ENCODE measurements at places on chromosomes 1 and 21.

DNA sequence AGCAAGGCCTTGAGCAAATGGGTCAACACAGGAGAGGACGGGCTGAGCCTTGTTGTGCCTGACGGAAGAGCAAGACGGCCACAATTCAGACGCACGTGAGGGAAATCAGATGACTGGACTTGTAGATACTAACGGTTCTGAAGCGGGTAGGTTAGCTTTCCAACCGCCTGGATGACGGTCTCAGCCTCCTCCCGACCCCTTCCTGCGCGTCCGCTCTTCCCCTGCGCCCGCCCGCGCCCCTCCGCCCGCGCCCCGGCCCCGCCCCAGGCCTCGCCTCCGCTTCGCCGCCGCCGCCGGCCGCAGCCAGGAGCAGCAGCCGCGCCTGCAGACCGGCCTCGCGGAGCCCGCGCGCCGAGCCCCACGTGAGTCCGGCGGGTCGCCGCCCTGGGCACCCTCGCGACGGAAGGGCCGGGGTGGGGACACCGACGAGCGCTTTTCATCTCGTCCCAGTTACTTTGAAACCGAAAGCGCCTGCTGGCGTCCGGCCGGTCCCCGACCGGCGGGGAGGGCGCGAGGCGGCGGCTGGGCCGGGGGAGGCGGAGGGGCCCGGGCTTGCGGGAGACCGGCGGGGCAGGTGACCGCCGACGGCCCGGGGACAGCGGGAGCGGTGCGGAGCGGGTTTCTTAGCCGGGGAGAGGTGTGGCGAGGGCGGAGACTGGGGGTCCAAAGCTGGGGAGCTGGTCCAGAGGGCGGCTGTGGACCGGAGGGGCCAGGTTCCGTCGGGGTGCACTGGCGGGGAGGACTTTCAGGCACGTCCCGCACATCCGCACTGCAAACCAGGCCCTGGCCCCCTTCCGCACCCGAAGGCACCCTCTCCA is at the start of gene TRAF5:
TRAF5 (plus strand) TSS at position 306 of the 818 bp plus-strand sequence. CDS start 26,407 bp downstream, outside the sequence.
- no peak for DNase-seq
- H3K36me3 ChIP-seq, result no peaks in the 10 kb centered on the region
- H3K4me1 ChIP-seq, result peaks cover 12% of the 10 kb centered on the region

DNA sequence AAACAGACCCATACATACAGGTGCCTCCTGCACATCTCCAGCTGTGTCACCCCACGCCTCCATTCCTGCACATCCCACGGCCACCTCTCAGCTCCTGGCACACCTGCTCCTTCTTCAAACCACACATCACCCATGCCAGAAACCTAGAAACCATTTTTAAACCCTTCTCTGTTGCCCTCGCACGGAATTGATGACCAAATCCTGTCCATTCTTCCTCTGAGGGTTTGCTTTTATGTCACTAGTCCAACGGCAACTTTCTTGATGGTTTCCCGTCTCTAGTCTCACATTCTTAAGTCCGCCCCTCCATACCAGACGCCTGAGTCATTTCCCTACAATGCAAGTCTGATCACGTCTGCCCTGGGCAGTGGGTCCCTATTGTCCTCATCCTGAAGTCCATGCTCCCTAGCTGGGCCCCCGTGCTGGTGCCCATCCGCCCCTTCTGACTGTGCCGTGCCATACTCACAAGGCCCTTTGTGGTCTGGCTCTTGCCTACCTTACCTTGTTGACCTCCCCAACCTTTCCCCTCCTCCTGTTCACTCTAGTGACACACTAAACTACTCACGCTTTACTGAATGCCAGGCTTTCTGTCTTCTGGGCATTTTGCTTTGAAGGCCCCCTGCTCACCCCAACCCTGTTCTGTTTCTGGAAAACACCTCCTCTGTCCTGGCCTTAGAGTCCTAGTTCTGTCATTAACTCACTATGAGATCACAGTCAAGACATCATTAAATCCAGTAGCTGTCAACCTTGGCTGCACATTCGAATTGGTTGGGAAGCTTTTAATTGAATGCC is 17.6 kb downstream of the SLC2A1 start:
- no peaks in the 10 kb centered on the region for H3K27me3 ChIP-seq
- H3K36me3 ChIP-seq, result no peaks in the 10 kb centered on the region
- H3K27ac ChIP-seq, result peak overlapping the region; percentile 49
- H3K4me1 ChIP-seq, result peaks cover 64% of the 10 kb centered on the region
- no peak for DNase-seq

- no peaks in the 10 kb centered on the region for H3K36me3 ChIP-seq
- no peaks in the 10 kb centered on the region for H3K27me3 ChIP-seq
- DNase-seq, result no peak
- no peak overlapping the region for H3K27ac ChIP-seq
- no peaks in the 10 kb centered on the region for H3K4me1 ChIP-seq
Observed at GRCh38 chr21:16956824-16957223, 556.0 kb upstream of the CXADR start.

DNA sequence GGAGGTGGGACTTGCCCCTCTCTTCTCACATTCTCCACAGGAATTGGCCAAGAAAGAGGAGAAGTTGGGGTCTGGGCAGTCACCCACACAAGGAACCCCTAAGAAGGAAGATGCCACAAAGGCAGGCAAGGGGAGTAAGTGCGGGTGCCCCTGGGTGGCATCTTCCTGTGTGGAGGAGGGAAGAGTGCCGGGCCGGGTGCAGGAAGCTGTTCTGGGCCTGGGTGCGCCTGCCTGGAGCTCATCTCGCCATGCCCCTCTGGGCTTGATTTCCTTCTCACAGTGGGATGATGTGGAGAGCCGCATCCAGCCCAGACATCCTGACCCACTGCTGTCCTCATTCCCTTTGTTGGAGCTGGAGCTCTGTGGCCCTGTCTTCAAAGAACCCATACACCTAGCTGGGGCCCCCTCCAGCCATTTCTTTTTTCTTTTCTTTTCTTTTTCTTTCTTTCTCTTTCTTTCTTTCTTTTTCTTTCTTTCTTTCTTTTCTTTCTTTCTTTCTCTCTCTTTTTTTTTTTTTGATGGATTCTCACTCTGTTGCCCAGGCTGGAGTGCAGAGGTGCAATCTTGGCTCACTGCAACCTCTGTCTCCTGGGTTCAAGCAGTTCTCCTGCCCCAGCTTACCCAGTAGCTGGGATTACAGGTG is 9.3 kb downstream of the LRRC71 start:
- H3K27ac ChIP-seq, result no peak overlapping the region
- DNase-seq, result no peak

DNA sequence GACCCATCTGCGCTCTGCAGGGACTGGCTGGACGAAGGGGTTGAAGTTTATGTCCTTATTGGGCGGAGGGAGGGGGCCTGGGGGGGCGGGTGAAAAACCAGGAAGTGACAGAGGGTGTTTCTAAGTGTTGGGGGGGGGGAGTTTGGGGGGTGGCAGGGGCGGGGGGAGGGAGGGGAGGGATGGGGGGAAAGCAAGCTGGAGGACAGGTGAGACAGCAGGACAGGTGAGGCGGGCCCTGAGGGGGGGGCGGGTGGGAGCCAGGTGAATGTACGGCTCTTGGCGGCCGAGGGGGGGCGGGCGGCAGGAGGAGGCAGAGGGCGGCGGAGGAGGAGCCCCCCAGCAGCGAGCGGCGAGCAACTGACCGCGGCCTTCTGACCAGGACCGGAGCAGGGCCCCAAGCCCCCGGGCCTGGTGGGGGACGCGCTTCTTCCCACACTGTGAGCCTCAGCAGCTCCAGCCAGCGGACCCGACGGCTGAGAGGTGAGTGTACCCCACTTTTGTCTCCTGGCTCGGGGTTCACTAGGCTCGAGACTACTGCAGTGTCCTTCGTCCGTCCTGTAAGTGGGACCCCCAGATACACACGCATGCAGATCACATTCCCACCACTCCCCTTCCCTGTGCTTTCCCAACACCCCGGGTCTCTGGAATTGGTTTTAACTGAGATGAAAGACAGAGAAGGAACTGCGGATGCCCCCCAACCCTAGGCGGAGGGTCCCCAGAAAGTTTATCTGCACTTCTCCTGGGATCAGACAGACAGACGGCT is at the start of gene ZBTB7B:
ZBTB7B (plus strand) TSS at position 339 of the 763 bp plus-strand sequence. CDS start 11,859 bp downstream, outside the sequence.
- no peaks in the 10 kb centered on the region for H3K36me3 ChIP-seq
- H3K4me1 ChIP-seq, result peaks cover 65% of the 10 kb centered on the region
- peak within 1 kb of the TSS; percentile 97 for H3K27ac ChIP-seq
- no peak for DNase-seq

GRCh38 chr1:4726620-4727341 is 72.4 kb downstream of the AJAP1 start:
- no peak for DNase-seq
- no peak overlapping the region for H3K27ac ChIP-seq
- no peaks in the 10 kb centered on the region for H3K27me3 ChIP-seq
- H3K36me3 ChIP-seq, result no peaks in the 10 kb centered on the region
- H3K4me1 ChIP-seq, result peaks cover 4% of the 10 kb centered on the region

- H3K36me3 ChIP-seq, result peaks cover 51% of the 10 kb centered on the region
- no peak overlapping the region for H3K4me3 ChIP-seq
- H3K27ac ChIP-seq, result no peak overlapping the region
- DNase-seq, result no peak
- H3K4me1 ChIP-seq, result no peaks in the 10 kb centered on the region
- no peaks in the 10 kb centered on the region for H3K27me3 ChIP-seq
Observed at GRCh38 chr1:93129507-93130099, 50.5 kb downstream of the MTF2 start.

- peak; percentile 94 for DNase-seq
- H3K4me3 ChIP-seq, result peak overlapping the region; percentile 25
- H3K4me1 ChIP-seq, result peaks cover 23% of the 10 kb centered on the region
Observed at GRCh38 chr1:226827458-226827857, 43.0 kb upstream of the PSEN2 start.

DNA sequence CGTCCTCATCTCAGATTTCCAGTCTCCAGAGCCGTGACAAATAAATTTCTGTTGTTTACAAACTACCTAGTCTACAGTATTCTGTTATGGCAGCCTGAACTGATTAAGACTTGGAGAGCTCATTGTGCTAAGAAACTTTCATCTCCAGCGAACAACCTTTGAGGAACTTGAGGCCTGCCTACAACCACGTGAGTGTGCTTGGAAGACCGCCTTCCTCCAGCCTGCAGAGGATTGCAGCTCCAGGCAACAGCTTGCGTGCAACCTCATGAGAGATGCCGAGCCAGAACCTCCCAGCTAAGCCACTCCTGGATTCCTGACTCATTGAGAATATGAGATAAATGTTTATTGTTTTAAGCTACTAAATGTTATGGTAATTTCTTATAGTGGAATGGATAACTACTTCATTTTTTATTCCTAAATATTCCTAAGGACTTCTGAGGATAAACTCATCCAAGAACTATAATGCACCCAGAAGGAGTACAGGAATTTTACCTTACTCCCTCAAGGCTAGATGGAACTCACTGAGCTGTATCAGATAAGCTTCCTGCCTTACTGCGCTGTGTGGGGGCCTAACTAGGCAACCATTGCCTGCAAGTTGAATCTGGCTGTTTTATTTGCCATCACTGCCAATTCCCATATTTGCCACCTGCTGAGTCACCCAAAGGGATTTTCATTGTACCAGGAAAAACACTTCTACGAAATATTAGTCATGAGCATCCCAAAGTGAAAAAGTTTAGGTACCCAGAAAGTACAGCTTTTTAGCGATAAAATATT is 17.6 kb downstream of the FAM177B start:
- no peak overlapping the region for H3K27ac ChIP-seq
- peaks cover 6% of the 10 kb centered on the region for H3K4me1 ChIP-seq
- no peak for DNase-seq
- H3K36me3 ChIP-seq, result no peaks in the 10 kb centered on the region
- H3K4me3 ChIP-seq, result no peak overlapping the region

DNA sequence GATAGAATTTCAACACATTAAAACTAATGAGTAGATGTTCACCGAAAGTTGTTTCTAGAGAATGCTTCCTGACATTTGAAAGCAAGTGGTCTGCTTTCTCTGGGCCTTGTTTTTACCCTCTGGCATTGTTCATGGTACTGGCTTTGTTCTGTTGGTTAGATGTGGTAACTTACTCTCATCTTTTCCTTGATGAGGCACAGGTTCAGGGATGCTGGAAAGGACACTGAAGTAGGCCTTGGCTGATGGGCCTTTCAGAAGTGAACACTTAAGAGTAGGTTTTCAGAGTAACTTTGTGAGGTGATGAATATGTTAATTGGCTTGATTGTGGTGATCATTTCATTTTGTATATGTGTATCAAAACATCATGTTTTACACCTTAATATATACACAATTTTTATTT is 55.8 kb downstream of the DYRK1A start:
- no peak overlapping the region for H3K4me3 ChIP-seq
- no peak overlapping the region for H3K27ac ChIP-seq
- no peak for DNase-seq
- no peaks in the 10 kb centered on the region for H3K27me3 ChIP-seq

DNA sequence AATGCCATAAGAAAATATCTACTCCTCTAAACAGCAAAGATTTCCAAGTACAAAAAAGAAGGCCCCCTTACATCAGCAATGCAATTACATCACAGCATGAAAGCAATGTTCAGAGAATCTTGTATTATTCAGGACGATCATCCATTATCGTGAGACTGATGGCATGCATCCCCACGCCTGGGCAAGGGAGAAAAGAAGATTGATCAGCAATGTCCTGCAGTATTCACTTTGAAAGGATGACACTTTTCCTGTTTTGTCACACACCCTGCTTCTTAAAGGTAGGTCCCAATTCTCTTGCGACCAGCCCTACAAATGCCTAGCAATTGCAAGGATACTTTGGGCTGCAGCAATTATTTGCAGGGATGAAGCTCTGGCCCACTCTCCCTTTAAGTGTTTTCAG is 108.7 kb downstream of the TOMM20 start:
- no peaks in the 10 kb centered on the region for H3K4me1 ChIP-seq
- H3K4me3 ChIP-seq, result no peak overlapping the region
- no peaks in the 10 kb centered on the region for H3K36me3 ChIP-seq
- no peak for DNase-seq
- H3K27ac ChIP-seq, result no peak overlapping the region

DNA sequence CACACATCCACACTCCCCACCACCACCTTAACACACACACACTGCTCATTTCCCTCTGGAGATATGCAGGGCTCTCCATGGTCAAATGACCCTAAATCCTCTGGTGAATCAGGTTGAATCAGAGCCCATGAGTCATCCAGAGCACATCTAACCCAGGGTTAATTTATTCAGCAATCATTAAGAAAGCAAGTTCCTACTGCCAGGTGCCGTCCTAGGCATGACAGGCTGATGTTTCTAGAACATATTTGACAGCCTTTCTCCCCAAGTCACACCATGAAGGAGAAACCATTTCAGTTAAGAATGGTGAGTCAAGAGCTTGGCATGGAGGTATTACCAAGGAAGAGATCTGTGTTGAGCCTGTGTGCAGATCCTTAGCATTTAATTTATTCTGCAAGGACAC is 194.3 kb upstream of the CAMK1G start:
- no peaks in the 10 kb centered on the region for H3K36me3 ChIP-seq
- H3K27me3 ChIP-seq, result no peaks in the 10 kb centered on the region
- no peak overlapping the region for H3K27ac ChIP-seq
- no peaks in the 10 kb centered on the region for H3K4me1 ChIP-seq

GRCh38 chr21:28135646-28136045 is 857.0 kb downstream of the LTN1 start:
- no peaks in the 10 kb centered on the region for H3K36me3 ChIP-seq
- H3K27me3 ChIP-seq, result no peaks in the 10 kb centered on the region
- no peak for DNase-seq
- no peak overlapping the region for H3K27ac ChIP-seq
- no peak overlapping the region for H3K4me3 ChIP-seq

DNA sequence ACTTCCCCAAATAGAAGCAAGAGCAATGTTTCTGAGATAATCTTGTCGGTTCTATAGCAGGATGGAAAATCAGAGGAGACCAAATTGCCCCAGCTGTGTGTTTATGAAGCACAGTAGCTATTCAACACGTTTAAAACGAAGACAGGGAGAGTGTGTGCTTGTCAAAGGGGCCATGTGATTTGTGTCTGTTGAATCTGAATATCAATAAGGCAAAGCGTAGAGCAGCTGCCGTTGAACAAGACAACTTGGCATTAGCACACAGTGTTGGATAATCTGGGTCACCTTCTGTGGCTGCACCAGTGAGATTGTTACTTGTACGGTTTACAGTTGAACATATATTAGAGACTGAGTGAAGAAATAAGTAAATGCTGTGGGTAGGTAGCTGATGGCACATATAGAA is 1.0 kb downstream of the CRB1 start:
- no peak overlapping the region for H3K27ac ChIP-seq
- H3K4me1 ChIP-seq, result no peaks in the 10 kb centered on the region
- H3K27me3 ChIP-seq, result no peaks in the 10 kb centered on the region
- no peak for DNase-seq

Data from esophagus muscularis mucosa (tissue), 4 donors.